Endothelial cell (in vitro differentiated cells): ENCODE measurements at places on chromosomes 13 and 19. TPM values are rescaled to one million over a fixed set of nuclear protein-coding genes. Genes with fewer than 3 reads are reported as not detected.

DNA sequence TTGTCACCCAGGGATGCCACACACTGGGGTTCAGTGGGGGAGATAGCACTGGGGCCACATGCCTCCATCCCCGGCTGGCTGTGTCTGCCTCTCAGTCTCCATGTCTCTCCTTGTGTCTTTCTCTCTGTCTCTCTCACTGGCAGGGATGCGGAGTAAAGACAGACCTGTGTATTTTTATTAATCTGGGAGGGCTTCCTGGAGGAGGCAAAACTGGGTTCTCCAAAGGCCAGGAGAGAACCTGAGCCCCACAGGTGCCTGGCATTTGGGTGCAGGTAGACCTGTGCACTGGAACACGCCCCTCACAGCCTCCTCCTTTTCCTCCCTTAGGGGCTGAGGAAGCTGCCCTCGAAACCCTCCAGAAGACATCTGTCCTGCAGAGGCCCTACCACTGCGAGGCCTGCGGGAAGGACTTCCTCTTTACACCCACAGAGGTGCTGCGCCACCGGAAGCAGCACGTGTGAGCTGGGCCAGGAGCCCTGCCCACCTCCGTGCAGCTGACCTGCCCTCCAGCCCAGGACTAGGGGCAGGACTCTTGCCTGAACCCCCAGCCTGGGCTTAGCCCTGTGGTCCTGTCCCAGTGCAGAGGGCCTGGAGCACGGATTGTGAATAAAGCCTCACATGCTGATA is 32.7 kb downstream of the DHX34 start:
- no peak for DNase-seq
- H3K4me3 ChIP-seq: peak overlapping the region; percentile 81

DNA sequence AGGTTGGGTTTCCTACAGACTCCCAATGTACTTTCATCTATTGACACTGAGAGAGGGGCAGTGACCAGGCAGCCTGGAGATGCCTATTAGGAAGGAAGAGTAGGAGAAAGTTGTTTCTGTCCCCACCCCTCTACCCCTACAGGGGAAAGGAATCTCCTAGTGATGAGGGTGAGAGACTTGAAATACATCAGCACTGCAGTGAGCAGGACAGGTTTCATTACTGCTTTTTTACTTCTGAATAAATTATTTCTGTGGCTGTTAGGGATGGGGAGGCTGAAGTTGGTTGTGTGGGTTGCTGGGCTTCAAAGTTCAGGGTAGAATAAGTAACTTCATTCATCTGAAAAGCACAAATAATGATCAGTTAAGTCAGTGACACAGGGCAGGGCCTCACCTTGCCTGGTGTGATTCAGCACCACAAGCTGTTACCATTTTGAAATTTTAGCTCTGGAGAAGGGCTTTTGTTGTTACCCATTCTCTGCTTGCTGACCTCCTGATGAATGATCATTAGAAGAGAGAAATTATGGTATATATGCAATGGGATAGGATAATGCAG is 19.3 kb downstream of the CEACAM1 start:
- no peak overlapping the region for H3K4me3 ChIP-seq
- H3K4me1 ChIP-seq: peaks cover 27% of the 10 kb centered on the region
- peaks cover 14% of the 10 kb centered on the region for H3K36me3 ChIP-seq

DNA sequence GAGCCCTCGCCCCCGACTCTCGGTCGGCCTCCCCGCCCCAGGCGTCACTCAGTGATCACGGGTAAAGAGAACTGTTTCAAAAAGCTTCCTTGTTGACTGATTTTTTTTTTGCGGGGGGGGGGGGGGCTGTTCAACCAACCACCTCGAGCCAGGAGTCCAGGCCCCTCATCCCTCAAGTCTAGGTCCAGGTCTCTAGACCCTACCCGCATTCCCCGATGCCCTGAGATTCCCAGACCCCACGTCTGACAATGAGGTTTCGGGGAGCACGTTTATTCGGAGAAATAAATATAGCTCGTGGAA is 4.3 kb downstream of the HRC start:
- H3K27me3 ChIP-seq: peaks cover 26% of the 10 kb centered on the region
- H3K4me1 ChIP-seq: peaks cover 24% of the 10 kb centered on the region
- DNase-seq: no peak
- peak overlapping the region; percentile 47 for H3K4me3 ChIP-seq
- no peak overlapping the region for H3K27ac ChIP-seq
- H3K36me3 ChIP-seq: peaks cover 17% of the 10 kb centered on the region

DNA sequence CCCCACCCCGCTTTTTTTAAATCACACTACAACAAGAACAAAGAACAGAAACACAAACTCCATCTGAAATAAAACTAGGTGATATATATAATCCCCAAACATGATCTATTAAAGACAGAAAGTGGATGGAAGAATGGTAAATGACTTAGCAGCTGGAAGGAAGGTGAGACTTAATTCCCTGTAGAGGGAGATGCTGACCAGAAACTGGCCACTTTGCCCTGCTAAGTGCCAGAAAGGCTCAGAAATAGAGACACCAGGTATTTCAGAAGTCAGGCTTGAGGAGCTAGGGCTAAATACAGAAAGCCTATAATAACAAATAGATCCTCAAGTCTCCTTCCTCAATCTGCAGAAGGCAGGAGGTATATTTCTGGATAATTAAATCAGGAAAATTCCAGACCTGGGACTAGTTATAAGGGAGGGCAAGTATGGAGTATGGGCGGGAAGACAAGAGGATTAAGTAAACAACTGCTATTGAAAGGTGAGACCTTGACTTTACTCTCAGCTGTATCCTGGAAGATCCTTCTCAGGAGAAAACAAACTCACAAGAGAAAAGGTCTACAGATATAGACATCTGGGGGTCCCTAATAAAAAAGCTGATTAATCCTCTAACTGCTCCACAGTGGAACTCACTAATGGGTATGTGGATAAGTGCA is 32.2 kb downstream of the MTRF1 start:
- H3K4me3 ChIP-seq: no peak overlapping the region
- peak overlapping the region; percentile 1 for H3K27ac ChIP-seq
- peaks cover 23% of the 10 kb centered on the region for H3K4me1 ChIP-seq
- no peaks in the 10 kb centered on the region for H3K27me3 ChIP-seq
- no peaks in the 10 kb centered on the region for H3K36me3 ChIP-seq
- no peak for DNase-seq

DNA sequence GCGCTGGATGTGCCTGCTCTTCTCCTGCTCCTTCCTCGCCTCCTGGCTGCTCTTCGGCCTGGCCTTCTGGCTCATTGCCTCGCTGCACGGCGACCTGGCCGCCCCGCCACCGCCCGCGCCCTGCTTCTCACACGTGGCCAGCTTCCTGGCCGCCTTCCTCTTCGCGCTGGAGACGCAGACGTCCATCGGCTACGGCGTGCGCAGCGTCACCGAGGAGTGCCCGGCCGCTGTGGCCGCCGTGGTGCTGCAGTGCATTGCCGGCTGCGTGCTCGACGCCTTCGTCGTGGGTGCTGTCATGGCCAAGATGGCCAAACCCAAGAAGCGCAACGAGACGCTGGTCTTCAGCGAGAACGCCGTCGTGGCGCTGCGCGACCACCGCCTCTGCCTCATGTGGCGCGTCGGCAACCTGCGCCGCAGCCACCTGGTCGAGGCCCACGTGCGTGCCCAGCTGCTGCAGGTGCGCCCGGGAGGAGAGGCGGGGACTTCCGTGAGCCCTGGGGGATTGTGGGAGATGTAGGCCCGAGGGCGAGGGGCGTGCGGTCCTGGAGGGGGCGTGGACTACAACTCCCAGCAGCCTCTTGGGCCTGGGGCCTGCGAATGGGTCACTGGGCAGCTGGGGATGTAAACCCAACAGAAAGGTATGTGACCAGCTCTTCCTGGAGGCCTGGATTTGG is 6.7 kb downstream of the KCNJ14 start:
- no peak overlapping the region for H3K27ac ChIP-seq
- DNase-seq: no peak
- no peak overlapping the region for H3K4me3 ChIP-seq
- H3K36me3 ChIP-seq: no peaks in the 10 kb centered on the region

Gene OR10H2
- not detected for total RNA-seq

GRCh38 chr13:32936716-32937115 is 79.5 kb upstream of the KL start:
- peaks cover 5% of the 10 kb centered on the region for H3K36me3 ChIP-seq
- peaks cover 32% of the 10 kb centered on the region for H3K4me1 ChIP-seq
- H3K27ac ChIP-seq: peak overlapping the region; percentile 30
- H3K4me3 ChIP-seq: no peak overlapping the region
- DNase-seq: no peak

- peaks cover 4% of the 10 kb centered on the region for H3K27me3 ChIP-seq
- no peak overlapping the region for H3K4me3 ChIP-seq
- no peaks in the 10 kb centered on the region for H3K4me1 ChIP-seq
- no peak for DNase-seq
- H3K36me3 ChIP-seq: no peaks in the 10 kb centered on the region
- H3K27ac ChIP-seq: no peak overlapping the region
Measured at GRCh38 chr19:55777528-55777927, 8.6 kb downstream of the RFPL4AL1 start.

Gene MBD3L3
- total RNA-seq: not detected

GRCh38 chr13:30776661-30777060 is 41.3 kb downstream of the ALOX5AP start:
- no peak for DNase-seq
- H3K4me3 ChIP-seq: no peak overlapping the region
- H3K36me3 ChIP-seq: no peaks in the 10 kb centered on the region

- no peak overlapping the region for H3K27ac ChIP-seq
- H3K27me3 ChIP-seq: peaks cover 2% of the 10 kb centered on the region
Measured at GRCh38 chr13:60583911-60584753, 187.1 kb downstream of the TDRD3 start.

Gene F2RL3
- 0.92 TPM for total RNA-seq

- H3K4me1 ChIP-seq: no peaks in the 10 kb centered on the region
- H3K27me3 ChIP-seq: no peaks in the 10 kb centered on the region
- H3K27ac ChIP-seq: no peak overlapping the region
- DNase-seq: no peak
Measured at GRCh38 chr13:51269039-51269438, 46.8 kb downstream of the FAM124A start.

Gene ARRDC2
- 2.8 TPM for total RNA-seq

Gene IGFL3
- not detected for total RNA-seq

DNA sequence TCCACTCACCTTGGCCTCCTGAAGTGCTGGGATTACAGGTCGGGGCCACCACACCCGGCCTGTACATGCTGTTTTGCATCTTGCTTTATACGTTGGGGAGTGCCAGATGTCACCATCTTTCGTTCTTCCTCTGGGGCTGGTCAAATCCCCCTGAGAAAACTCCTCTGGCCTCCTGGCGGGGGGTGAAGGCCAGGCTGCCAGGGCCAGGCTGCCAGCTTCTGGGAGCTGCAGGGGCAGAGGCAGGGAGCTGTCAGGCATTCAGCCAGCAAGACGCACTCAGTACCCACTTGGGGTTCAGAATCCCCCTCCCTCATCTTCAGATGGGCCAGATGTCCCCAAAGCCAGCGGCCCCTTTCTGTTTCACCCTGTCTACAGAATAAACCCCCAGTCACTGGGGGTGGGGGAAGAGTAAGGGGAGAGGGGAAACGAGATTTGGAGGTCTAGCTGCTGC is 16.1 kb downstream of the ZSWIM9 start:
- no peaks in the 10 kb centered on the region for H3K4me1 ChIP-seq
- no peak for DNase-seq
- no peak overlapping the region for H3K27ac ChIP-seq
- H3K27me3 ChIP-seq: peaks cover 3% of the 10 kb centered on the region
- H3K4me3 ChIP-seq: no peak overlapping the region
- peaks cover 30% of the 10 kb centered on the region for H3K36me3 ChIP-seq

Gene ARHGAP33
- 8.5 TPM for total RNA-seq

DNA sequence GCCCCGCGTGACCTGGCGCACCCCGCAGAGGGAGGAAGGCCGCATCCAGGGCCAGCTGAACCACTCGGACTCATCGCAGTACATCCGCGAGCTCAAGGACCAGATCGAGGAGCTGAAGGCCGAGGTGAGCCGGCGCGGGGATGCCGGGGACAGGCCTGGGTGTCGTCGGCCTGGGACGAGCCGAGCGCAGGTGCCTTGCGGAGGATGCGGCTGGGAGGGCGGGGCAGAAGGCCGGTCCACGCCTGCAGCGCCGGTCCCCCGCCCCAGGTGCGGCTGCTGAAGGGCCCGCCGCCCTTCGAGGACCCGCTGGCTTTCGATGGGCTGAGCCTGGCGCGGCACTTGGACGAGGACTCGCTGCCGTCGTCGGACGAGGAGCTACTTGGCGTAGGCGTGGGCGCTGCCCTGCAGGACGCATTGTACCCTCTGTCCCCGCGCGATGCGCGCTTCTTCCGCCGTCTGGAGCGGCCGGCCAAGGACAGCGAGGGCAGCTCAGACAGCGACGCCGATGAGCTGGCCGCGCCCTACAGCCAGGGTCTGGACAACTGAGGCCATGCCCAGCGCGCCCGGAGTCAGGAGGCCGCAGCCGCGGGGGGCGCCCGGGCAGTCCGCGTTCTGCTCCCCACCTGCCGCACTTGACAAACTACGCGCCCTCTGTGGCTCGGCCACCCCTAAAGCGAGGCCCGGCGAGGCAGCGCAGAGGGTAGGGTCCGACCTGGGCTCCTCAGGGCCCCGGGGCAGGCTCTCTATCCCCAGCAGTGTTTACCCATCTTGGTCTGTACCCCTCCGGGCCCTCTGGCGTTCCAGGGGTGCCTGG is 10.8 kb downstream of the PRR36 start:
- no peak overlapping the region for H3K4me3 ChIP-seq
- no peak overlapping the region for H3K27ac ChIP-seq
- DNase-seq: no peak
- peaks cover 22% of the 10 kb centered on the region for H3K27me3 ChIP-seq
- peaks cover 9% of the 10 kb centered on the region for H3K4me1 ChIP-seq
